ENCODE measurements at places on chromosomes 11 and 22.

DNA sequence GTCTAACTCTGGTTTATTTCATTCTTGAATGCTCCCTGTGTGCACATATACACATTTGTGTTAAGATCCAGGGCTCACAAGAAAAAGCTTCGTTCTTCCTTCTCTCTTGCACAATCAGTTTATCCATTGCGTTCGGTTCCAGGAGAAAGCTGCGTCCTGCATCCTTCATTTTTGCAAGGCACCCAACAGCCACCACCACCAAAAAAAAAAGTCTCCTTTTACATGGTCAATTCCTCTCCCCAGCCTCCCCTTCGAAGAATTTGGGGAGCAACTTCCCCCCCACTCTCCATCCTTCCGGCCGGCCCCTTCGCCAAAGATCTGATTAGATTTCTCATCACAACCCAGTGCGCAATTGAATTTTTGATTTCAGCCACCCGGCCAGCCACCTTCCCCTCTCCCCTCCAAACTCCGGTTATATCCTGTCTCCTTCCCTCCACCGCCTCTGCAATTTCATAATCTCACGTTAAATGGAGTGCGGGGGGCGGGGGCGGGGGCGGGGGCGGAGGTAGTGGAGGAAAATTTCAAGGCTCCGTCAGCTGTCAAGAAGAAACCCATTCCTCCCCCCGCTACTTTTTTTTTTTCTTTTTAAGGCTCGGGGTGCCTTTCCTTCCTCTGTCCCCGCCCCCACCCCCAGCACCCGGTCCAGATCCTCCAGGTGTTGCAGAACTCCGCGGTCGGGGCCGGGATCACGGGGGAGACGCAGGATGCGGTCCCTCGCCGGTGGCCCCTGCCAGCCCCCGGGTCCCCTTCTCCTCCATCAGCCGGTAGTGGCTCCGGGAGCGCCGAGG, 1166.5 kb downstream of the LRRC4C start:
- no peak for DNase-seq

DNA sequence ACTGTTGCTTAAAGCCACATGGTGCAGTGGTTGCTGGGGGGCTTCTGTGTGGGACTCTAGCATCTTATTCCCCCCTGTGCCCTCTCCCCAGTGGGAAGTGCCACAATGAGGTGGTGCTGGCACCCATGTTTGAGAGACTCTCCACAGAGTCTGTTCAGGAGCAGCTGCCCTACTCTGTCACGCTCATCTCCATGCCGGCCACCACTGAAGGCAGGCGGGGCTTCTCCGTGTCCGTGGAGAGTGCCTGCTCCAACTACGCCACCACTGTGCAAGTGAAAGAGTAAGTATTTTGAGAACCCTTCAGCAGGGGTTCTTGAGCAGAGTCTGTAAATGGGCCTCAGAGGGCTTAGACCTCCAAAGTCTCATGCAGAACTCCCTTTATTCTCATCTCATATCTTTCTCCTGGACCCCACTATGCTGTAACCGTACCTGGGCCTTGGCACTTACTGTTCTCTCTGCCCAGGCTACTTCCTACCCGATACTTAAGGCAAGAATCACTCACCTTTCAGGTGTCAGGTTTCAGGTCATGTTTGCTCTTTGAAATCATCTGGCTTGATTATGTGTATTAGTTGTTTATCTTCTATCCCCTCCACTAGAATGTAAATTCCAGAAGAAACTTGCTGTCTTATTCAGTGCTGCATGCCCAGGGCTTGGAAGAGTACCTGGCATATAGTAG, 32.4 kb downstream of the PIK3IP1 start:
- no peak for DNase-seq

GRCh38 chr22:20302438-20303228, 17.2 kb downstream of the DGCR6L start:
- DNase-seq = no peak

DNA sequence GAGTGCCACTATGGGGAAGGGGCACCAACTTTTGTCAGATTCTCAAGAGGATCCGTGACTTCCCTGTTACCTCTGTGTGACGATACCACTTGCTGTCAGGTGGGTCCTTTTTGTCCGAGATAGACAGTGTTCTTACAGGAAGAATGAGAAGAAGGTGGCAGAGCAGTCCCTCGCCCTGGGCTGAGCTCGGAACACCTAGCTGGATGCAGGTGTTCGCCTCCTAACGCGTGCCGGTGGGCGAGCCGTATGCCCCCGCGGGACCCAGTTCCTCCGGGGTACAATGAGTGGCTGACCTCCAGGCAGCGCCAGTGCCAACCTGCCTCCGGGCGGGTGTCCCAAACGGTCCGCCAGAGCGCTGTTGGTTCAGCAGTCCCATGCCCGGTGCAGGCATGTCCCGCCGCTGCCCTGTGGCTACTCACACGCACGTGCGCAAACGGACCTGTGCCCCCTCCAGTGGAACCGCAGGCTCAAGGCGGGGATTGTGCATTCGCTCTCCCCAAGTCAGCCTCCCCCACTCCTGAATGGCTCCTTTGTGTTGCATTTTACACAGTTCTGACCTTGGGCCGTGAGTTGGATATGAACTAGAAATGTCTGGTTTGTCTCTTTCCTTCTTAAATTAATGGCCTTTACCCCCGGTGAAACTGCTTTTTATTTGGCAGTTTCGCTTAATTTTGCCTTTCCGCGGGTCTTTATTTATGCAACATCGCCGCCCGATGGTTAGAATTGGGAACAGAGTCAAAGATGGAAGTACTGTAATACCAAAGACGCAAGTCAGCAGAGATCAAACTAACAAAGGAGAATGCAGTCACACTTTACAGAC, 1.1 kb upstream of the ABTB2 start:
- DNase-seq = no peak

- DNase-seq = no peak
These were observed 93.5 kb downstream of the PDHX start for GRCh38 chr11:35009944-35010342.

- DNase-seq = no peak
These were observed 477.8 kb downstream of the BRD1 start for GRCh38 chr22:49349841-49350381.

- DNase-seq = peak; percentile 18
These were observed 24.3 kb upstream of the ADA2 start for GRCh38 chr22:17243524-17243923.

DNA sequence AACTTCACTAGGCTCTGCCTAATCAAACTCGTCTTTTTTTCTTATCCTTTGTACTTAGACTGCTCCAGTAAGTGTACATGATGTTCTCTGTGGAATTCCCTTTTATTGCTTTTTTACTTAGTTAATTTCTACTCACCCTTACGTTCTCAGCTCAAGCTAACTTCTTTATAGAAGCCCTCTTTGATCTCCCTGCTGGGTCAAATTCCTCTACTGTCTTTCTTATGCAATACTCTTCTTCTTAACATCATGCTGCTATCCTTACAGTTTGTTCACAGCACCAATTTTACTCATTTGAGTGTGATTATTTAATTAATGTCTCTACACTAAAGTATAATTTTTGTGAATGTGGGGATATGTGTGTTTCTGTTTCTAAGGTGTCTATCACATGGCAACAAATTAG, 498.3 kb downstream of the CNTN5 start:
- no peak for DNase-seq

GRCh38 chr11:64208796-64209562, 2.5 kb downstream of the FERMT3 start:
- DNase-seq = no peak

DNA sequence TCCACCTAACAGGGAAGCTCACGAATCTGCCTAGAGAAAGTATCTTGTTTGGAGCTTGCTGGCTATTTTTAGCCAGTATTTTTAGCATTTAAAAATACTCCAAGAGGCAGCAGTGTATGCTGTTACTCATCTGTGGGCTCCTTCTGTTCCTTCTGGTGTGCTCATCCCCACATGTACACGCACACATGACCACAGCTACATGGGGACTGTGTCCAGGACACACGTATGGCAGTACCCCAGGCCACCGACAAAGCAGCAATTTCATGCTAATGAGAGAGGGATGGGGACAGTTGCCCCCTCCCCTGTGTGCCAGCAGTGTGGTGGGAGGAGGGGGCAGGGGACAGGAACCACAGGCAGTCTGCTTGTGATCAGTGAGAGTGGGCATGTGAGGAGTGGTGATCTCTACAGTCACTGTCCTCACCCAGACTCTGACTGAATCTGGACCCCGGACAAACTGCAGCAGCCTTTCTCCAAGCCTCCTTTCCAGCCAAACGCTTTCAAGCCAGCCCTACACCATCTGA, 16.4 kb downstream of the USP2 start:
- no peak for DNase-seq

DNA sequence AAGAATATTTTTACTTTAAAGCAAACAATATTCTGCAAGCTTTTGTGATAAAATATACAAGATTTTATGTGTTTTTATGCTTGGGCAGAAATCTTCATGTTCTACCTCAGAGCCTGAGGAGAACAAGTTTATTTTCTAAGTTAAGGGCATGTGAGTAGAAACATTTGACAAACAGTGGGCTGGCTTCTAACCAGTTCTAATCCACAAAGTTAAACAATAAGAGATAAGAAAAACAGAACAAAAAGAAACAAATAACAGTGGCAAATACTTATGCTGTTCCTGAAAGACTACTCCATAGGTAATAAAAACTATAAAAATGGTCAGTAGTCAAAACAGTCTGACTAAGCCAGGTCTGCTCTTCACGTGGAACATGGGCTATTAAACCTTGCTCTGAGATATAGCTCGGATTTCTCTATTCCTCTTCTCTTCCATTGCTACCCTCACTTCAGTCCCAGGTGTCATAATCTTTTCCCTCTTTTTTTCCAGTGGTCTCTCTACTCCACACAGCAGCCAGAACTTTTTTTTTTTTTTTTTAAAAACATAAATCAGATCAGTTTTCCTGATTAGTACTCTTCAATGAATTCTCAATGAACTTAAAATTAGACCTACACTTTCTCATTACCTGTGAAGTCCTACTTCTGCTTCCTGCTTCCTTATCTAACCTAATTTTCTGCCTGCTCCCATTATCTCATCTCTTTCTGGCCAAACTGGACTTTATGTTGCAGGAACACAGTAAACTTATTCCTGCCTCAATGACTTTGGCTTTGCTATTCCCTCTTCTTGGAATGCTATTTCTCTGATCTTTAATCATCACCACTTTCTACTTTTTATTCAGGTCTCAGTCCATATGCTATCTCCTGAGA, 671.1 kb upstream of the CCDC90B start:
- DNase-seq = no peak

DNA sequence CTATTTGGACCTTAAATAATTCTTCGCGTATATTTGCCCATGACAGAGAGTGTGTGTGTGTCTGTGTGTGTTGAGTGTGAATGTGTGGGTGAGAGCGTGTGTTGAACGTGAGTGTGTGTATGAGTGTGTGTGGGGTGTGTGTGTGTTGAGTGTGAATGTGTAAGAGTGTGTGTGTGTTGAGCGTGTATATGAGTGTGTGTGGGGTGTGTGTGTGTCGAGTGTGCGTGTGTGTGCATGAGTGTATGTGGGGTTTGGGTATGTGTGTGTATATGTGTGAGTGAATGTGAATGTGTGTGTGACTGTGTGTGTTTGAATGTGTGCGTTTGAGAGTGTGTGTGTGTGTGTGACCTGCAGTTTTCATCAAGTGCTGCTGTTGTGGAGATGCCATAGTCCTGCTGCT, 26.8 kb downstream of the GAL start:
- no peak for DNase-seq

- no peak for DNase-seq
These were observed 15.8 kb downstream of the BLID start for GRCh38 chr11:122100037-122100755.

GRCh38 chr11:10440401-10440800, 14.7 kb upstream of the AMPD3 start:
- DNase-seq = no peak

DNA sequence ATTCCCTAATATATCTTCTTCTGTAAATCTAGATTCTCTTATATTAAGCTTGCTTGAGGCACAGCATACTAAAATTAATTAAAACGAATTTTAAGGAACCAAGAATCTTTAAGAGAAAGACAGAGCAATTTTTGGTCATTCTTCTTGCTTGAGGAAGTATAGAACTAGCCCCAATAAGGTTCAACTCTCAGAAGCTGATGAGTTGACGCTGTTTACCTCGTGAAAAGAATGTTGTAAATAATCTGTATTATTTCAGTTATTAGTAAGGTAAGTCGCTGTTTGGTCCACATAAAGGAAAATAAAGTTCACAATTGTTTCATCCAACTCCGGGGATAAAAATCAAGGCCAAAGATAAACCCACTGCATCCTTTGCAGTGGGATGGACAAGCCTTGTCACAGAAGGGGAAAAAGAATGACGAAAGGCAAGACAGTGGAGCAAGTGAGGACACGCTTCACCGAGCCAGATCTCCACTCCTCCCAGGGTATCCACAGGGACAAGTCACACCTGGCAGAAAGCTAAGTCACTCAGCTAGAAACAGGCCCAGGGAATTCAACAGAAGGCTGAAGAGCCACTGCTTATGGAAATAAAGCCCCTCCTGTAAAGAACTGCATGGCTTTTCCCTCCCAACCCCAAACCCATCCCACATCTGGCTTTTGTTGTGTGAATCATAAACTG, 752 bp downstream of the POU2AF1 start:
- DNase-seq = no peak

- DNase-seq = no peak
These were observed 5.5 kb downstream of the YDJC start for GRCh38 chr22:21624120-21624879.

DNA sequence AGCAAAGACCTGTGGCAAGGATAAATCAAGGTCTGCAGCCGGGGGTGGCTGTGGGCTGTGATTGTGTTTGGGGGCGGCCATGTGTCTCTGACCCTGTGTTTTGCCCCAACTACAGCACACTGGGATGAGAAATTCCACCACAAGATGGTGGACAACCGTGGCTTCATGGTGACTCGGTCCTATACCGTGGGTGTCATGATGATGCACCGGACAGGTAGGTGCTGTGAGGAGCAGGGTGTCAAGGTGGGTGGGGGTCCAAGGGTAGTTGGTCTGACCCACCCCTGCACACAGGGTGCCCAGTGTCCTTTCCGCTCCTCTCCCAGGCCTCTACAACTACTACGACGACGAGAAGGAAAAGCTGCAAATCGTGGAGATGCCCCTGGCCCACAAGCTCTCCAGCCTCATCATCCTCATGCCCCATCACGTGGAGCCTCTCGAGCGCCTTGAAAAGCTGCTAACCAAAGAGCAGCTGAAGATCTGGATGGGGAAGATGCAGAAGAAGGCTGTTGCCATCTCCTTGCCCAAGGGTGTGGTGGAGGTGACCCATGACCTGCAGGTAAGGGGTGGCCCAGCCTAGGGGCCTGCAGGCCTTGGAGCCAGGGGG, 6.7 kb downstream of the SERPINH1 start:
- no peak for DNase-seq

DNA sequence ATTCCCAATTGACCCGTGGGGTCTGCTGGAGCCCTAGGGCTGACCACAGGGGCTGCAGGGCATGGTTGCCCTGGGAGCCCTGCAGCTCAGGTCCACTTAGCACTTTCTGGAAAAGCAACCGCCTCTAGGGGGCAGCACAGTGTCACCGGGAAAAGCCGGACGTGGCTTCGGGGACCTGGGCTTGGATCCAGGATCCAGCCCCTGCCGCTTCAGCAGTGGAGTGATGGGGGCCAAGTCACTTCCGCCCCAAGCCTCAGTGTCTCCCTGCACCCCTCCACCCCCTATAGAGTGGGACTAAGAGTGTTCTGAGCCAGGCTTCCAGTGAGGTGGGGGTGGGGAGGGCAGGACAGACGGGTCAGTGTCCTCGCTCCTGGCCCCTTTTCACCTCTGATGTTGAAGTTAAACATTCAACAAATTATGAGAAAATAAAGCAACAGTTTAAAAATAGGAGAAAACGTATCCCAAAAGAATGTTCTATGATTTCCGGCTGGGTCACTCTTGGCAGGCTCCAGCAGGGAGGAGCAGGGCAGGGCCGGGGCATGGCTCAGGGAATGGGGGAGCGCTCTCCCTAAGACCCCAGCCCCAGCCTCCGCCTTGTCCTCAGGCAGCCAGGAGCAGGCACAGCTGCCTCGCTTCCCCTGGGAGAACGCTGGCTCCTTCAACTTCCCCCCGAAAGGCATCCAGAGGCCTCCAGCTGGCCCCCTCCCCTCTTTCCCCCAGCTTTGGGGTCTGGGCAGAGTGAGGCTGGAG, 96.5 kb upstream of the FGF3 start:
- peak; percentile 68 for DNase-seq
